T-helper 1 cell treated with Interleukin-12 subunit alpha and Interleukin-12 subunit beta and Interleukin-4 antibody, amounts not matched to agents 30 ng/mL and 1 ng/mL, for 36 hours (primary cell): ENCODE measurements at places on chromosomes 7 and 10. TPM values are rescaled to one million over a fixed set of nuclear protein-coding genes. Genes with fewer than 3 reads are reported as not detected.

RPP38 gene
- total RNA-seq = 17.0 and 18.2 TPM in 2 replicates

MALSU1 gene
- 49.2 and 56.2 TPM in 2 replicates for total RNA-seq

CYP26A1 gene
- not detected in 2 replicates for total RNA-seq

OTUD1 gene
- total RNA-seq = 18.4 and 19.1 TPM in 2 replicates

ABCA13 gene
- total RNA-seq = 0.05 and 0.29 TPM in 2 replicates

MYH16 gene
- total RNA-seq = not detected in 2 replicates

CXCL12 gene
- total RNA-seq = not detected in 2 replicates

NPFFR1 gene
- total RNA-seq = not detected in 2 replicates

SUPV3L1 gene
- 56.1 and 58.9 TPM in 2 replicates for total RNA-seq

INA gene
- total RNA-seq = 0.54 and 0.64 TPM in 2 replicates

CFAP70 gene
- 0.44 and 0.49 TPM in 2 replicates for total RNA-seq

HKDC1 gene
- total RNA-seq = 3.0 and 3.7 TPM in 2 replicates

ANKRD61 gene
- total RNA-seq = 0.49 TPM in 1 of 2 replicates, not detected in the other

BLVRA gene
- total RNA-seq = 37.2 and 37.6 TPM in 2 replicates

WNT2 gene
- total RNA-seq = not detected in 2 replicates

HOXA11 gene
- not detected in 2 replicates for total RNA-seq

CRTAC1 gene
- not detected in 2 replicates for total RNA-seq

GPR15LG gene
- total RNA-seq = not detected in 2 replicates

NKX1-2 gene
- total RNA-seq = not detected in 2 replicates

AKR1C4 gene
- total RNA-seq = not detected in 2 replicates

SUV39H2 gene
- 19.4 and 26.8 TPM in 2 replicates for total RNA-seq
